ENCODE measurements at places on chromosomes 7 and 10. TPM values are rescaled to one million over a fixed set of nuclear protein-coding genes. Genes with fewer than 3 reads are reported as not detected.

The CFAP69 gene
- 8.7 TPM for total RNA-seq

The CFAP70 gene
- total RNA-seq: 46.2 TPM

The CAPZA2 gene
- total RNA-seq: 57.9 TPM

The FAM149B1 gene
- total RNA-seq: 28.7 TPM

The OR13A1 gene
- total RNA-seq: 0.50 TPM

The DNTT gene
- 0.31 TPM for total RNA-seq

The TUBB8 gene
- total RNA-seq: 0.63 TPM

- DNase-seq: no peak
Observed at GRCh38 chr10:4561296-4561695, 264.7 kb upstream of the AKR1E2 start.

DNA sequence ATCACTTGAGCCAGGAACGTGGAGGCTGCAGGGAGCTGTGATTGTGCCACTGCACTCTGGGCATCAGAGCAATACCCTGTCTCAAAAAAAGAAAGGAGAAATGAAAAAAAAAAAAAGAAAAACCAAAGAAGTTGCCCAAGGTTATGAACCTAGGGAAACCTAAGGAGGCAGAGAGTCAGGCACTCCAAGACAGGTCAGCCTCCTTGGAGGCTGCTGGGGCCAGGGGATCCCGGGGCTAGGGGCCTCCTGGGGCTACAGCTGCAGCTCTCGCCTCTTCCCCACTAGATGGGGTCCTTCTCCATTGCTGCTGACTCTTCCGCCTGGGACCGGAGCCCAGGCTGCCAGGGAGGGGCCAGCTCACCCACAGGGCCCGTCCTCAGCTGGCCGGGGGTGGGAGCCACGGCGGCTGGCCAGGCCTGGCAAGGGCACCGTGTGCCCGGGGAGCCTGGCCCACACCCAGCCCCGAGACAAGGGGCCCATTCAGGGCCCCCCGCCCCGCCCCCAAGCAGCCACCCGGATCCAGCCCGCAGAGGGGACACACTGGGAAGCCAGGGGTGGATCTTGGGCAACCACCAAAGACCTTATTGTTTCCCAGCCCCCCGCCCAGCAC, 1.7 kb upstream of the SPACDR start:
- peak; percentile 89 for DNase-seq

GRCh38 chr10:103053659-103054581, 135.8 kb downstream of the CNNM2 start:
- DNase-seq: peak; percentile 81

DNA sequence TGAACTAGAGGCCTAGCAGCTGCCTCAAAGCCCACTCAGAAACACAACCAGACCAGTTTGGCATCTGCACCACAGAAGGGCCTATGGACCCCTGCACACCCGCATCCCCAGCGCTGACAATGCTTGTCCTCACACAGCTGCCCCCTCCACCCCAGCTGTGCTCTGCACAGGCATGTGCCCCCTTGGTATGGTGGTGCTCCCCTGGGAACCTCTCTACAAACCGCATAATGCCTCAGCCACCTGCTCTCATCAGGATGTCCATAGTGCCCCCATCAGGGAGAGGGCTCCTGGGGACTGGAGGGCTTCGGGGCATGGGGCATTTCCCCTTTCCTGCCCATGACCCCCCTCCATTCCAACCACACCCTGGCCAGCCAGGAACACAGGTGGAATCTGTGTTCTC, 347.5 kb downstream of the GRID1 start:
- no peak for DNase-seq

DNA sequence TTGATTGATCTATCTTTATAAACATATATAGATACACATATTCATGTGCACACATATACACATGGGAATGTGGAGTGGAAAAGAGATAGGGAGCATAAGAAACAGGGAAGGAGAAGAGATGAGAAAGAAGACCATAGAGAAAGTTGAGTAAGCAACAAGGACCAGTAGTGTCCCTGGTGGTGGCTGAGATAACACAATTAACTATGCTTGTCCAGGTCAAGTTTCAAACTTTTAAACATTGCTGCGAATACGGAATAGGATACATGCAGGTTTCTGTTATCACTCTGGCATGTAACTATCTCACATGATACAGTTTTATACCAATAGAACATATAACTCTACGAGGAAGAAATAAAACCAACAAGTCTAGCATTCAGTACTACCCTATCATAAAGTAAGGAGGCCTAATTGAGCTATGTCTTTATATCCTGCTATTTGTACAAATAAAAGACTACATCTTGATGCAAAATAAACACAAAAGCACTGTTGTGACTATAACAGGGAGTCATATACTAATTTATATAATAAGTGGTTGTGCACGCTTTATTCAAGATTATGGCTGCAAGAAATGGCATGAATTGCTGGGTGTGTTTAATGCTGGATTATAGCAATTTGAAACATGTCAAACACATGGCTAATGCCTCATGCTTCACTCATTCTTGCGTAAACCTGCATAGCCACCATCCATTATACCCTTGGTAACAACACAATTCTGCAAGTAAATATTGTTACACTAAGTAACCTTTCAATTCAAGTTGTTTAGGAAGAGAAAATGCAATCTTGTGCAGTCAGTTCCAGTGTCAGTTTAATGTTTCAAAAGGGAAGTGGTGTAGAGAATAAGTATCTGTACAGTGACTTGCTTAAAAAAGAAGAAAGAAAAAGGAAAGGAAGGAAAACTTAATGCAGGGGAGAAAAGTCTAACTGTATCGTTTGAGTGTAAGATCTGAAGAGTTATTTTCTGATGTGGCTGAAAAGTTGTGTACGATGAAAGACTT, 8.2 kb downstream of the FOXP2 start:
- no peak for DNase-seq

DNA sequence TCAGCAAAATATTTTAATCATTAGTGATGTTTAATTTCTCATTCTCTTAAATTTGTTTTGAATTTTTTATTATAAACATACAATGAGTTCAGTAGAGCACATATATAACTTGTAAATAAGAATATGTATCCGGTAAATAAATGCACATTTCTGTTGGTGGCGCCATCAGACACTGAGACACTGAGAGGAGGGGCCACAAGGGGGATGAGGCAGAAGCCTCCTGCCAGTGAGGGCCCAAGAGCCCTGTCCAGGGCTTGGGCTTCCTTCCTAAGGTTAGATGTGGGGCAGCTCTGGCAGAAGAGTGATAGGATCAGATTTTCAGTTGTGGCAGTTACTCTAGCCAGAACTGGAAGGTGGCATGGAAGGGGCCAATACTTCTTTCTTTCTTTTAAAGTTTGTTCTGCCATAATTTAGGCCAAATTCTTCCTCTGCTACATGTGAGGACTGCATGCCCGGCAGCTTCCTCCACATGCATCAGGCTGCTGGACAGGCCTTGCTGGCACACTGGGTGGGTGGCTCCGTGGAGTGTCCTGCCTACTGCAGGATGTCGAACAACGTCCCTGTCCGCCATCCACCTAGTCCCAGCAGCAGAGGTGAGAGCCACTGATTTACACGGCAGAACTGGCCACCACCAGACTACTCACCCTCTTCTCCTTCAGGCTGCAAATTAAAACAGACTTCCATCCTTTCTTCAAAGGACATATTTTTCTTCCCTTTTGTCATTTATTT, 13.2 kb downstream of the PTPRN2 start:
- no peak for DNase-seq

- no peak for DNase-seq
Observed at GRCh38 chr7:3657206-3657605, 356.2 kb downstream of the SDK1 start.

GRCh38 chr10:28302638-28303488, at the start of gene MPP7:
TSS of gene MPP7 (minus strand) at chr10:28303064. CDS start at chr10:28238604, 64,460 bp downstream.
- peak; percentile 98 for DNase-seq

GRCh38 chr7:127650847-127651555, 993 bp upstream of the SND1 start:
- no peak for DNase-seq

DNA sequence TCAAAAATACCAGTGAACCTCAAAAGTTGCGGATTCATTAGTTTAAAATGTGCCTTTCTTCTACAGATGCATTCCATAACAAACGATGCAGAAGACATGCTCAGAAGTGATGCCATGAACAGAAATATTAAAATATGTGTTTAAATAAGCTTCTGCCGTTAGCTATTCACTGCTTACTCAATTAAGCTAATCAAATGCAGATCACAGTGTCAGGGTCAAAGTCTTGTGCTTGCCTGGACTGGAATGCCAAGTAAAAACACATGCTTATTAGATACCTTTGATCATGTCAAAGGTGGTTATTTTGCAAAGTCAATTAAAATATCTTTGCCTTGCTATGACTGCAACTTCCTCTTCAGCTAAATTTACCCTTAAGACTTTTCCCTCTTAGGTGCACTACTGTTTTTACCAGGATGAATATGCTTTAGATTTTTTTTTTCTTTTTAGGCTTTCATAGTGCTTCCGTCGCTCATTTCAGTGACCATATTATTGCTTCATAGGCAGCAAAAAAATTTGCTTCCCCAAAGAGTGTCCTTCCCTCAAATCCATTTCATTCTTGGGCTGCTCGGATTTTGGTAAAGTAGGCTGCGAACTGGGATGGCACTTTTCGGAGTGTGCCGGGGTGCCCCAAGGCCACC, 905 bp downstream of the ASB13 start:
- DNase-seq: no peak

GRCh38 chr10:48587101-48587500, 17.8 kb downstream of the ARHGAP22 start:
- no peak for DNase-seq

GRCh38 chr7:27631391-27631790, 31.3 kb downstream of the HIBADH start:
- no peak for DNase-seq

GRCh38 chr7:36272567-36273269, 116.9 kb upstream of the ANLN start:
- DNase-seq: no peak

All from testis (tissue), 5 donors.